ENCODE measurements at places on chromosomes 4 and X.

DNA sequence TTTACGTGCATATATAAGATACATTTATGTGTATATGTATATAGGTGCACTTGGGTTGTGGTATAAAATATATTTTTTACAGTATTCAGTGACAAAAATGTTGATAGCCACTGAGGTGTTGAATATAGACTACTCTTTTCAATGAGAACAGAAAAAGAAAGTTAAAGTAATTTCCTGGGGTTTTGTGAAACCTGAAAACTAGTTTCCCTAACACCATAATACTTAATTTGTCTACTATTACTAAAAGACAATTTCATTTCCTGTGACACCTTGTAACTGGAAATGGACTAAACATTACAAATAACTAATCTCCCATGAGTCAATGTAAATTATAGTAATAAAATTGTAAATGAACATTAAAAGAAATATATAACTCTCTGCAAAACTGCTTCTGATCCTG lies 32.0 kb upstream of the MAP9 start:
- no peak overlapping the region for H3K4me3 ChIP-seq
- H3K27me3 ChIP-seq: no peaks in the 10 kb centered on the region
- H3K27ac ChIP-seq: no peak overlapping the region
- no peak for DNase-seq
- H3K36me3 ChIP-seq: no peaks in the 10 kb centered on the region
- no peaks in the 10 kb centered on the region for H3K4me1 ChIP-seq

DNA sequence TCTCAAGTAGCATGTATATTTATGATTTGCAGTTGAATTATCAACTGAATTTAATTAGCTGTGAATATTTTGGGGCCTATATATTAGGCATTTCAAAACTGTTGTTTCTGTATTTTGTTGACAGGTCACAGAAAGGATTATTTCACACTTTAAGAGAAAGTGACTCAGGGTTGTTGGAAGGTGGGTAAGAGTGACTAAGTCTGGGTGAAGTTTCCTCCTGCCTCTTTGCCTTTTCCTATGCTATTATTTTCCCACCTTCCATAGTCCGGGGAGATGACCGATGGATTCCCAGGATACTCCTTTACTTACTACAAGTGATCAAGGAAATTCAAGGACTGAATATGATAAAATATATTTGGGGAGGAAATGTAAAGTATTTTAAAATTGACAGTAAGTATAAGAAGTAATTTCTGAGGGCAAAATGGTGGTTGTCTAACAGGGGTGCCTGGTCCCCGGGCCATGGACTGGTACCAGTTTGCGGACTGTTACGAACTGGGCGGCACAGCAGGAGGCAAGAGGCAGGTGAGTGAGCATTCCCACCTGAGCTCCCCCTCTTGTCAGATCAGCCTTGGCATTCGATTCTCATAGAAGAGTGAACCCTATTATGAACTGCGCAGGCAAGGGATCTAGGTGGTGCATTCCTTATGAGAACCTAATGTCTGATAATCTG lies 175.5 kb upstream of the GPRIN3 start:
- H3K4me1 ChIP-seq: no peaks in the 10 kb centered on the region
- H3K36me3 ChIP-seq: no peaks in the 10 kb centered on the region
- H3K4me3 ChIP-seq: no peak overlapping the region
- no peaks in the 10 kb centered on the region for H3K27me3 ChIP-seq
- H3K27ac ChIP-seq: no peak overlapping the region

GRCh38 chrX:7059859-7060258 lies 87.7 kb upstream of the STS start:
- H3K27me3 ChIP-seq: no peaks in the 10 kb centered on the region
- DNase-seq: no peak
- H3K27ac ChIP-seq: no peak overlapping the region
- no peaks in the 10 kb centered on the region for H3K36me3 ChIP-seq

- no peak for DNase-seq
- H3K27ac ChIP-seq: no peak within 1 kb of the TSS
- no peaks in the 10 kb centered on the region for H3K36me3 ChIP-seq
- H3K27me3 ChIP-seq: no peaks in the 10 kb centered on the region
- peak within 1 kb of the TSS; percentile 37 for H3K4me3 ChIP-seq
- no peaks in the 10 kb centered on the region for H3K4me1 ChIP-seq
Observed at GRCh38 chrX:105822138-105823091, at the start of gene NRK. NRK (plus strand) TSS chrX:105822539; CDS start chrX:105822846, 307 bp downstream.
